ENCODE measurements at places on chromosomes 3 and 15.

DNA sequence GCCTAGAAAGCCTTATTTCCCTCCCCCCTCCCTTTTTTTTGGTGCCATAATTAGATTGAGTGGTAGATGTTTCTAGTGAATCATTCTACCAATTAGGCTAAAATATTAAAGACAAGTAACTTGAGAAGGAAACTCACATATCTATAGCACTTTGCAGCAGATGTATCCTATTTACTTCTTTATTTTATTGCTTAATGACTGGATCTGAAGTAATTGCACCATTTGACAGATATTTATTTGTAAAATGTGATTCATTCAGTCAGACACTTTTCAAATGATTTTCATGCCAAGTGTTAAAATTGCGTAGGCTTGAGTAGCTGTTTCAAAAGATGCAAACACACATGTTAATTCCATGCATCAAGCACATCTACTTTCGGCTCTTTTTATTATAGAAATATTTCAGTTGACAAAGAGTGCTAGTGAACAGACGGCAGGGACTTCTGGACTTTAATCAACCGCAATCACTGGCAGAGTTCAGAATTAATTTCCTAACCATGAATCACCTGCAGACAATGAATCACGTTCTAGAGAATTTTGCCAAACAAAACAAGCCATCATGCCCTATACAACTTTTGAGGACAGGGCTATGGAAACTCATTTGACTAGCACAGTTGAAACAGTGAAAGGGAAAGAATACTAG is 636.8 kb downstream of the MECOM start:
- no peak for DNase-seq

GRCh38 chr15:79329171-79329611 is 18.3 kb downstream of the TMED3 start:
- DNase-seq = no peak

- DNase-seq = no peak
These were observed 31.0 kb downstream of the KLHL6 start for GRCh38 chr3:183524476-183524875.

DNA sequence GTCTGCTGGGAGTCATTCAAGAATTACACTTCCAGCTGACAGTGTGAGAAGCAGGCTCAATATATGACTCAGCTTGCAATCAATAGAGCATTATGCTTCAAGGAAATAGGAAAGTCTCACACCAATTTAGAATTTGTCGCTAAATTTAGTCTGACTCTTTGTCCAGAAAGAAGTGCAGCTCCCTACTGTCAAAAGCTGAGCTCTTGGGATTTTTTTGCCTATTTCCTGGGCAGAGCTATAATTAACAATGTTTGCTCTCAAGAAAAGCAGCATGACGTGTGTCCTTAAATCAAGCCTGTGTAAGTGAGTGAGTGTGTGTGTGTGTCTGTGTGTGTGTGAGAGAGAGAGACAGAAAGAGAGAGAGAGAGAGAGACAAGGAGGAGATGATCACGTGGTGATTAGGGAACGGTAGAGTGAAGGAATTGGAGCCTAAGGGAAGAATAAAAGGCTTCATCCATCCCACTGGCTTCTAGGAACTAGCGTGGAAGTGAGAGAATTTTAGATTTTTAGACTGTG is 16.4 kb upstream of the SLC35G2 start:
- DNase-seq = no peak

DNA sequence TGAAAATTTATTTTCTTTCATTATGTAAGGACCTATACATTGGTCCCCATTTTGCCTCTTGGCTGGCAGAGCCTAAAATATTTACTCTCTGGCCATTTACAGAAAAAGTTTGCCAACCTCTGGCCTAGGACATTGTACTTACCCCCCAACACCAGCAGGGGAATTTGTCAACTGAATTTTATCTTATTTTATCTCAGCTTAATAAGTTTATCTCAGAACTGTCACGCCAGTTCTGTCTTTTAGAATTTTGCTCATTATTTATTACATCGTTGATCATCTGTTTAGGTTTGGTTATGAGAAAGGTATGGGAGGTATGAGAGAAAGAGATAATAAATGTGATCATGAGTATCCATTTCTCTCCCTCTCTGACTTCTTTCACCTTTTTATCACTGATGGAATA is 38.3 kb downstream of the CHD2 start:
- DNase-seq = no peak

- no peak for DNase-seq
These were observed 2.0 kb downstream of the FSTL1 start for GRCh38 chr3:120448756-120449155.

GRCh38 chr3:58092521-58092920 is 84.3 kb downstream of the FLNB start:
- DNase-seq = no peak

DNA sequence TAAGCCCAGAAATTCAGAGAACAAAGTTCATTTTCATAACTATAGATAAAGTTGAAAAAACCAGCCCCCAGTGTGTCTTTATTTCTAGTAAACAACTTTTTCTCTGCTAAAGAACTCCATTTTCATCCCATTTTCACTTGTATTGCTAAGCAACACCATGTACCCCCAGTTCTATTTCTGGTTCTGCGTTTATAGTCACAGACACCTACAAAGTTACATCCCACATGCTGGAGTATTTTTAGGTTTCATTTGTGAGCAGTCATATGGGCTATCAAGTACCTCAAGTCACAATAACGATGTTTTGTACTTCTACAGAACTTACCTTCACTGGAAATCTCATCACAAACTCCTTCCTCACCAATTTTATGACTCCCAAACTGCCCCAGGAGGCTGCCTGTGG is 236.5 kb downstream of the RSL24D1 start:
- no peak for DNase-seq
